ENCODE measurements at places on chromosomes 5 and 9.

- no peak for DNase-seq
Measured at GRCh38 chr5:79456890-79457583, 56.9 kb downstream of the HOMER1 start.

- DNase-seq = no peak
Measured at GRCh38 chr5:164649266-164649665, 1143.8 kb downstream of the MAT2B start.

GRCh38 chr5:72407541-72407940 lies 87.4 kb downstream of the PTCD2 start:
- DNase-seq = no peak

GRCh38 chr5:79990205-79990597 lies 861 bp downstream of the MTX3 start:
- no peak for DNase-seq

GRCh38 chr5:2591777-2592453 lies 159.6 kb downstream of the IRX2 start:
- no peak for DNase-seq

DNA sequence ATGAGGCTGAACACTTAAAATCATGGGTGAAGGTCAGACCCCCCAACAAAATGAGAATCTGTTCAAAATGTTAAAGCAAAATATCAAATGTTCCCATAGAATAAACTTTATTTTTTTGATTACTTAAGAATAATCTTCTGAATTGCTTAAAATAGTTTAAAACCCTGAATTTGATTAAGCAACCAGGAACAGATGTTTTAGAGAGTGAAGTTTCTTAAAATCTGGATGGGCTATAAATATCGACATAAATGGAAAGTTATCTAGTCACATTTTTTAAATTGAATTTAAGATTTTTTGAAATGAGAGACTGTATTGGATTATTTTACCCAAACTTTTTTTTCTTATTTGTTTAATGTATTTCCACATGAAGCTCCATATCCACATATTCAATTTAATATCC lies 98.5 kb downstream of the ADAMTS12 start:
- DNase-seq = no peak

GRCh38 chr9:107094370-107094769 lies 188.7 kb upstream of the RAD23B start:
- no peak for DNase-seq

DNA sequence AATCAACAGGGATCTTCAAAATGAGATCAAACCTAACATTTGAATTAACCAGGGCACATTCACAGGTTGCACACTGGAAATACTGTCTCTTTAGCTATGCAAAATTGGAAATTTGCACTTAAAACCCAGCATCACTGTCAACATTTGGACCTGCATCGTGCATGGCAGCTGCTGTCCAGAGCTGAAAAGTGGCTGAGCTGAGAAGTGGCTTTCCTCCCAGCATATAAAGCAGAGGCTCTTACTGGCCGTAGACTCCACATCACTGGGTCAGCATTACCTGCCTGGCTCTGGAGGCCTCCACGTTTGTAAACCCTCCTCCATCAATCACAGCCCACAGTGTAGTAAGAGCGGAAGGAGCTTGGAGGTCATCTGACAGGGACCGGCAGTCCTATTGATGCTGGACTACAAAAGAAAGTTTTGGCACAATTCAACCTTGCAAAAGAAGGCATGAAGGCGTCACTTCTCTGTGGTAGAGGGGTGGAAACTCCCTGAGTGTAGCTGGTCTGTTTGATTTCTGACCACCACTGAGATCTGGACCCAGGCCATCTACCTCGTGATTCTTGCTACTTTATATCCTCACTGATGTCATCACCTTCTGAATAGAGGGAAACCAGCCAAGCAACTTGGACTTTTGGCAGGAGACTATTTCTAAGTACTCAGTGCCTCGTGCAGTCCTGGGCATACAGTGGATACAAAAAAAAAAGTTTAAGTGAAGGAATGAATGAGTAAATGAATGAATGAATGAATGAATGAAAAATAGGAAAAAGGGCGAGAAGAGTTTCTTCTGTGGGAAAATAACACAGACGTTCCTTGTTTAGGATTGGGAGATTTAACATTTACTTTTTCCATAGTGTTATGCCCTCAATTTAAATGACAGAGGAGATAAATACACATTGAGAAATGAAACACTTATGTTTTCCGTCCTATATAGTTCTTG lies 14.8 kb downstream of the RASEF start:
- DNase-seq = no peak

DNA sequence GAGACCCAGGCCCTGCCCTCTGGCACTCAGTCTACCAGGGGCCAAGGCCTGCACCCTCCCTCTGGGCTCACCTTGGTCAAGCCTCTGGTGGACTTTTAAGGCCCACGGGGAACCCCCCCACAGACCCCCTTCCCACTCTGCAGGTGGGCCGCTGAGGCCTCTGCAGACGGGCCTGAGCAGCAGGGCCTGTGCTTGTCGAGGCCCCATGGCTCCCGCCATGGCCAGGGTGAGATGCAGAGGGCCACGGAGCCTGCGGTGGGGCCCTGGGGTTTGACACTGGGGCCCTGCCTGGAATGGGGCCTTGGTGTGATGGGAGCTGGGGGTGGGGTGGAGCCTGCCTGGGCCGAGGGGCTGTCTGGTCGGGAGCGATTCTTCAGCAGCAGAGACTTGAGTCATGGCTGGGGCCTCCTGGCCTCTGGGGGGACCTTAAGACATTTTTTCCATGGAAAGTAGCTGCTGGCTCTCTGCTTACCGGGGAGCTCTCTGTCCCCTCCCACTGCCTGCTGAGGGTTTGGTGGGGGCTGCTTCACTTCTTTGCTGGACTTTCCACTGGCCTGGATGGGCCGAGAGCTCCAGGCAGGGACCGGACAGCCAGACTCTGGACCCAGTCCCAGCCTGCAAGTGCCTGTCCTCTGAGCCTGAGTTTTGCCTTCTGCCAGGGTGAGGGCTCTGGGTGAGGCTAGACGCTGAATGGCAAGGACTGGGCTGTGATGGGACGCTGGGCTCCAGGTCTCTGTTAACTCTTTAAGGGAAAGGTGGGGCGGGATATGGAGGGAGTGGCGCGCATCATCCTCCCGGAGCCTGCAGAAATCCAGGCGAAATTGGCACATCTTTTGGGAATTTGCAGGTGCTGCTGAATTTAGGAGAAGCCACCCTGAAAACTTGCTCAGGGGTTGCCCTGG lies 132.2 kb downstream of the RXRA start:
- DNase-seq = no peak

DNA sequence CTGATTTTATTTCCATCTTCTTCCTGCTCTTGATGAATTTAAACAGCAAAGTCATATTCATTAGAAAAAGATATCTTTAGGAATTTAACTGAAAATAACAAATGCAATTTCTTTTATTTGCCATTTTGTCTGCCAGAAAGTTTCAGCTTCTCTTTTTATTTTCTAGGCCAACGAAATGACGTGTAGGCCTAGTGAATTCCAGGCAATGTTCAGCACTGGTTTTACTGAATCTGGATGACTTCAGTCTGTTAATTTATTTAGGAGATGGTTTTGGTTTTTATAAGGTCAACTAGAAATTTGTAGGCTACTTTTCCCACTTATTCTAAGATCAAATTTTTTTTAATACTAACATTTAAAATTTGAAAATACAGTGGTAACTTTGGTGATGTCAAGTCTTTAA lies 129.1 kb upstream of the VCAN start:
- DNase-seq = no peak

GRCh38 chr5:150263801-150264621 lies 25.6 kb downstream of the CAMK2A start:
- DNase-seq = no peak

GRCh38 chr9:86822006-86822801 lies 125.1 kb downstream of the GAS1 start:
- no peak for DNase-seq

- peak; percentile 34 for DNase-seq
Measured at GRCh38 chr9:74499770-74500583, 2.8 kb downstream of the RORB start.

GRCh38 chr5:160919626-160920025 lies 67.6 kb upstream of the ATP10B start:
- no peak for DNase-seq

GRCh38 chr5:157241483-157241882 lies 24.4 kb upstream of the CYFIP2 start:
- no peak for DNase-seq

DNA sequence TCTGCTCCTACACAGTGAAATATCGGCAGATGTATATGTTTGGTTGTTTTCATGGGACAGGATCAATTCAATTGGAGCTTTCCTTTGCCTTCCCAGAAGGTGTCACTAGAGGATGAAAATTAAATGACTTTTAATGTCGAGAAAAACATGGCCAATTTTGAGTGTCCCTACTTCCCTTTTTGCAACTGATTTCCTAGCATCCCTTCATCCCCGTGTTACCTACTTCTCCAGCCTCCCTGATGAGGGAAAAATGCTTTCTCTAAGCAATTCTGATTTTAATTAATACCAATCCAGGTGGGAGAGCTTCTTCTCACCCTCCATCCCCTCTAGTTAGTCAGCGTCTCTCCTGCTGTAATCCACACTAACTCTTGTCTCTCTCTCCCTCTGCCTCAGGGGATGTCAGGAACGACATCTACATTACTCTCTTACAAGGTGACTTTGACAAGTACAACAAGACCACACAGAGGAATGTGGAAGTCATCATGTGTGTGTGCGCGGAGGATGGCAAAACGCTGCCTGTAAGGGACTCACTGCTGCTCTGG lies 64.9 kb downstream of the DOCK2 start:
- no peak for DNase-seq

DNA sequence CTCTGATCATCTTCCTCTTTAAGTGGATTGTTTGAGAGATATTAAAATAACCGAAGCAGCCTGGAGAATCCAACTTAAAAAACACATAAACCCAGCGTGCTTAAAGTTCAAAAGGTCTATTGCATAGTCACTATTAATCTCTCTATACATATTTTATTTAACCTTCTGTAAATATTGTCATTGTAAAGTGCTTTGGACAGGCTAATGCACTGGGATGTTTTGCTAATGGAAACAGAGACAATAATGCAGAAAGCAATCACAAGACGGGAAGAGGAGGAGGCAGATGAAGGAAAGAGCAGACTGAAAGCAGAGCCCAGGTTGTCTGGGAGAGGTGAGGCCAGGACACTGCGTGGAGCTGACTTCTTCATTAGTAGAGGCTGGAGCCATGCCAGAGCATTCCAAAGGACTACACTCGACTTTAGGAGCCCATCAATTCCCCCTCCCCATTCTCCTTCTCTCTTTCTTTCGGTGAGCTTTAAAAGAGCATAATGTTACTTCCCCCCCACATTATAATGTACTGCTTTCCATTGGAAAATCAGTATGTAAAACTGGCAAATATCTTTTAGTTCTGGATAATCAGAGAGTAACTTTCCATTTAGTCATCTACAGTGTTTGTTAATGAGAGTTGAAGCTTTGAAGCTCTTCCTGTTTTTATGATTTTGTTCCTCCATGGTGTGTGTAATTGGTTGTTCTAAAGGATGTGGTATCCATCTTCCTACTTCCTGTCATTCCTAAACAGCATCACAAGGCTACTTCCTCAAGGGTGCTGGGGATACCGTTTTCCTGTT lies 307.3 kb upstream of the MPDZ start:
- DNase-seq = no peak

GRCh38 chr5:159224471-159224870 lies 15.1 kb upstream of the RNF145 start:
- no peak for DNase-seq

DNA sequence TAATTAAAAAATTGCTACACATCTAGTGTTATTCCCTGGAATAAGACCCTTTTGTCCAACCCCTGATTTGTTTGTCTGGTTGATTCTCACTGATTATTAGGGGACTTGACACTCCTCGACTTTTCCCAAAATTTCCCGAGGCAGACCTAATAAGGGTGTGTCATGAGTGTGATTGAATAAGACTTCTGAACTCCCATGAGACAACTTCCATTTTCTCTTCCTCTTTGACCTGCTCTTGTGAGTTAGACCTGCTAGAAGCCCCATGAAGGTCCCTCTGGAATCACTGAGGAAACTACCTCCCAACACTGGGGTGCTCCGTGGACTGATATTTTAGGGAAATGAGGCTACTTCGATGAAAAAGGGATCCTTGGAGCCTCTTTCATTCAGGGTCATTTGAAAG lies 83.4 kb downstream of the MUSK start:
- DNase-seq = no peak

- DNase-seq = peak; percentile 55
Measured at GRCh38 chr5:59661954-59662615, 231.4 kb downstream of the PDE4D start.

GRCh38 chr9:114719290-114719689 lies 37.3 kb upstream of the TEX48 start:
- DNase-seq = no peak

DNA sequence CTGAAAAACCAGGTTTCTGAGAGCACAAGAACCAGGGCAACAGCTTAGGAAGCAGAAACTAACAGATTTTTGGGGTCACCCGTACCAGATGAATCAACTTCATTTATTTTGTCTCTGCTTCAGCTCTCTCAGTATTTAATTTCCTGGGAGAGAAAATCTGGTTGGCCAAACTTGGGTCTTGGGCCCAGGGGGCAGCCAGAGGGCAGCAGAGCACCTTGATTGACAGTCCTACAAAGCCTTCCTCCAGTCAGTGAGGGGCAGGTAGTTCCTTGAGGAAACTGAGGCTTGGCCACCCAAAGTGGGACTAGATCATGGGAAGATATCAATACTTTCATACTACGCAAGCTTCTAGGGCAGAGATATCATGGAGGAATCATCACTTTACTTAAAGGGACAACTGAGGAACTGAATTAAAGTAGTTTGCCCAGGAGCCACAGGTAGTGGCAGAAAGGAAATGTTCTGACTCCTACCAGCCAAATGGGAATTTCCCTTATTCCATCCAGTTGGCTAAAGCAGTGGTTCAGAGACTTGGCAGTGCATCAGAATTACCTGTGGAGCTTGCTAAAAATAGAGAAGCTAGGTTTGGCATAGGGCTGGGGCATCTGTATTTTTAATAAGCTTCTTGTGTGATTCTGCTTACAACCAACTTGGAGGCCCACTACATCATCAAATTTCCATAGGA lies 21.5 kb upstream of the ARHGAP26 start:
- peak; percentile 43 for DNase-seq

DNA sequence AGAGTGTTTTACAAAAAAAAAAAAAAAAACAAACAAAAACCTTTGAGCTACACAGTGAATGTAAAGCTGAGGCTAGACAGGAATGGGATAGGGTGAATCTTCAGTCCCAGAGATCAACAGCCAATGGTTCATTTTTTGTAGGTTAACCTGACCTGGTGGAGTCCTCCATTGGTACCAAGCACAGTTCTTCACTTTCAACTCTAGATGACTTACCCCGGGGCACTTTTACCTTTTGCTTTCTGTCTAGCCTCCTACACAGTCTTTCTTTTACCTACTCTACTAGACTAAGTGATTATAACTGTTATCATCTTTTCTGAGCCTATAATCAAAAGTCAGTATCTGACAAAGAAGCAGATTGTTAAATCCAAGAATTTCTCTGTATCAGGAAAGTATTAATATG lies 50.9 kb downstream of the ANXA2R start:
- DNase-seq = no peak

GRCh38 chr5:163453705-163454104 lies 6.2 kb downstream of the NUDCD2 start:
- DNase-seq = no peak

GRCh38 chr9:122827761-122828093 lies 661 bp downstream of the PDCL start:
- peak; percentile 50 for DNase-seq

GRCh38 chr9:29245351-29245750 lies 1672.1 kb upstream of the C9orf72 start:
- DNase-seq = no peak

GRCh38 chr9:75422944-75423522 lies 334.7 kb downstream of the OSTF1 start:
- no peak for DNase-seq

Measured in Peyer's patch (tissue), 4 donors.